ENCODE measurements at places on chromosomes 3 and 15.

- no peak for DNase-seq
Observed at GRCh38 chr3:111738790-111739189, 120.3 kb upstream of the PHLDB2 start.

- no peak for DNase-seq
Observed at GRCh38 chr3:42094691-42095391, 3.7 kb downstream of the TRAK1 start.

DNA sequence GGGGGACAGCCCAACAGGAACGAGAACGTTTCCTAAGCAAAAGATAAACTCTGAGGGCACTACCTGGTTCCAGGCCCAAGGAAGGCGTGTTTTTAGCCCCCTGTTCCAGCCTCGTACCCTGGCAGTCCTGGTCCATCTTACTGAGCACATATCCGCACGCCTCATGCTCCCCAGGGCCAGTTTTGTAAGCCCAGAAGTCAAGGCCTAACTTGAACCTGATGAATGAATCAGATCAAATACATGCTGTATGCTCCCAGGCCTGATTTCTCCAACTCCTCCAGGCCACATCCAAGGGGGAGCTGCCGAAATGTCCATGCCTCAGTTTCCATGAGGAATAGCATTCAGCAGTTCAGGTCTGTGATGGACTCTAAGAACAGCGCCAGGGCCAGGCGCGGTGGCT lies 14.3 kb upstream of the DOCK3 start:
- no peak for DNase-seq

DNA sequence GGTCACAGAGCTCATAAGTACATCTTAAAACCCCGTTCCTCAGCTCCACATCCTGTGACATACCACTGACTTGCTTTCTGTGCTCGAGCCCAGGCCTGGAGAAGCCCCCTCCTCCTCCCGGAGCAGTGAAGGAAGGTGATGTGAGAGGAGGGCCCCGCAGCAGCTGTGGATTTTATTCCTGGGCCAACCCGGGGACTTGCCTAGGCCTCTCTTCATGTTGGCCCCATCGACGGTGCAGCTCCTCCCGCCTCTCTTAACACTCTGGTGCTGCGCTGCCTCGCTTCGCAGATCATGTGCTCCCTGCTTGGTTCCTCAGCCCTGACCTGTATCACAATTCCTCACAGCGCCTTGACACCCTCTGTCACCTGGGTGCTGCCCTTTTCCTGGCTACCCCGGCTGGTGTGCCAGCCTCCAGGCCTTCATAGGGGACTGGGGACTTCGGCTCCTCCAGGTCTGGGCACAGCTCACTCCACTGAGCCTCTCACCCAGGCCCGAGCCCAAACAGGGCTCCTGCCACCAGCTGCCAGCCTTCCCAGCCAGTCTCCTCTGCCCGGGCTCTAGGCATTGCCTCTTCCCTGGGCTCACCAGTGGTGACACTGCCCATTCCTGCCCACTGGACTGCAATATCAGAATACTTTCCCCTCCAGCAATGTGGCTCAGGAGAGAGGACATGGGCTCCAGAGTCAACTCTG lies 21.5 kb downstream of the MAGEF1 start:
- no peak for DNase-seq

- DNase-seq, result no peak
Observed at GRCh38 chr3:136343873-136344555, 93.9 kb downstream of the PCCB start.
